GF-D8 (cell line): ENCODE measurements at places on chromosomes 5 and 9.

DNA sequence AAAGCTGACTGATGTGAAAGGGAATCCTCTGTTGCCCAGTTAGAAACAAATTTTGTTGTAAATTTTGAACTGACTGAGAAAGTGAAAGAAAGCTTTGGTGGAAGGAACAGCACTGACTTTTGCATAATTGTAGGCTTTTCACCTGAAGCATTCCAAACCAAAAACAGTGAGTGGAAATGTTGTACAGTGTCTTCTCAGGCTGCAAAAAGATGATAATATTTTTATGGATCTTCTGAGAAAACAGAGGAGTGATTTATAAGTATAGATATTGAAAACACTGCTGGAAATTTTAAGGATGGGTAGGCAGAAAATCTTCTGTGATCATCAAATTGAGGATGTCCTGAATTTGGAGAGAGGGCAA lies 40.0 kb downstream of the LURAP1L start:
- no peak for DNase-seq

GRCh38 chr5:65103756-65104440 lies 335.2 kb downstream of the CWC27 start:
- no peak for DNase-seq

DNA sequence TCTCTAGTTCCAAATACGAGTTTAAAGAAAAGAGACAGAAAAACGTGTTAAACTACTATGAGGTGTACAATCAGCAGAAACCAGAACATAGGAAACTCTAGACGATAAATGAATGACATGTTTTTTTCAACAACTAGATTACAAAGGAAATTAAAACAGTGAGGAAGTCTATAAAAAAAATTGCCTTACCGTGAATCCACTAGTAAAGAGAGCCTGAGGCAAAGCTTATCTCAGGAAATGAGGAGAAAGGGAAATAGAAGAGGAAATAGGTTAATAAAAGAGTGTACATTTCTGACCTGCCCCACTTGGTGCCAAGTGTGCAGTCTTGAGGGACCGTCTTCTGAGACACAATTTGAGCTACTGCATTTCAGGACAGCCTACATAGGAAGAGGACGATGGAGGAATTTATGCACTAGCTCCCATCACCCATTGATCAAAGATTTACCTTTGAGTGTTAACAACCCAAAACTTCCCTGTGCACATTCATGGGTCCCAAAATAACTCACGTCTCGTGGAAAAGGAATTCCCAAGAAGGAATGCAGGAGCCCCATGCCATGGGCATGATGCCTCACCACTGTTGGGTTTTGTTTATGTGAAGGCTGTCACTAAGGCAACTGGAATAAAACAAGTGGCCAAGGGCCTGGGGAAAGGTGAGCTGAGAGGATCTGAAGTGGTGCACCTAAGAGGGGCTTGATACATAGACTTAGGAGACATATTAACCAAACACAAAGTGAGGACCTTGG lies 53.6 kb upstream of the SLC1A3 start:
- no peak for DNase-seq

GRCh38 chr9:129108805-129109536 lies 1.6 kb downstream of the CRAT start:
- no peak for DNase-seq

DNA sequence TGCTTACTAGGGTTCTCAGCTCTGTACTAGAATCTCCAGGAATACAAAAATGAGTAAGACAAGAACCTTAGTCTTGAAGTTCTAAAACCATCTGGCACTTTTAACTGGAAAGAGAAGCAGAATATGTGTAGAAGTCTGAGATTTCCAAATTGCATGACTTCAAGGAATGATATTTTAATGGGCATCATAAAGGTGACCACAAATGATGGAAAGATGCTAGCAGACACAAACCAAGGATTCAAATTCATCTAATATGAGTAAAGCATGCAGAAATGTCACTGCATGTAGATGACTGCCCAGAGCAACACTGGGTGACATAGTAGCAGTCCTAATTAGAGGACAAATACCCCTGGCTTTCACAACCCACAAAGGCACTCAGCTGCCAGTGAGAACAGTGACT lies 117.2 kb downstream of the RPS23 start:
- DNase-seq: no peak

DNA sequence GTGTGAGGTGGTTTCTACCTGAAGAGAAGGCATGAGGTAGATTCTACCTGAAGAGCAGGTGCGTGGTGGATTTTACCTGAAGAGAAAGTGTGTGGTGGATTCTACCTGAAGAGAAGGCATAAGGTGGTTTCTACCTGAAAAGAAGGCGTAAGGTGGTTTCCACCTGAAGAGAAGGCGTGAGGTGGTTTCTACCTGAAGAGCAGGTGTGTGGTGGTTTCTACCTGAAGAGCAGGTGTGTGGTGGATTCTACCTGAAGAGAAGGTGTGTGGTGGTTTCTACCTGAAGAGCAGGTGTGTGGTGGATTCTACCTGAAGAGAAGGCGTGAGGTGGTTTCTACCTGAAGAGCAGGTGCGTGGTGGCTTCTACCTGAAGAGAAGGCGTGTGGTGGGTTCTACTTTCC lies 192.8 kb downstream of the MED10 start:
- DNase-seq: no peak

GRCh38 chr9:94825611-94825958 lies 99.1 kb downstream of the AOPEP start:
- DNase-seq: no peak

DNA sequence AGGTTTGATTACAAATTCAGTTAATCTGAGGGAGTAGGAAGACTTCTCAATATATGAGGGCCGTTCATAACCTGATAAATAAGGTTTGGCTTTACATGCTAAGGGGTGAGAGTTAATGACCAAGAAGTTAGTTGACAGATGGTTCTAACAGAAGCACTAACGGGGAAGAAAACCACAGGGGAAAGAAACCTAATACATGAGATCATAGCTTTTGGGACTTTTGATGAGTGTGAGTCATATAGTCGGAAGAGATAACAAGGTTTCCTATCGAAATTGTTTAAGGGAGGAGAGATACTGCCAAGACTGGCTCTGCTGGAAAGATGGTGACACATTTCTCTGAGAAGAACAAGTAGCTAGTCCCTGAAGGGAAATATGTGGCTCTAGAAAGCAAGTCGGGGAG lies 140.1 kb downstream of the COX7C start:
- DNase-seq: no peak

DNA sequence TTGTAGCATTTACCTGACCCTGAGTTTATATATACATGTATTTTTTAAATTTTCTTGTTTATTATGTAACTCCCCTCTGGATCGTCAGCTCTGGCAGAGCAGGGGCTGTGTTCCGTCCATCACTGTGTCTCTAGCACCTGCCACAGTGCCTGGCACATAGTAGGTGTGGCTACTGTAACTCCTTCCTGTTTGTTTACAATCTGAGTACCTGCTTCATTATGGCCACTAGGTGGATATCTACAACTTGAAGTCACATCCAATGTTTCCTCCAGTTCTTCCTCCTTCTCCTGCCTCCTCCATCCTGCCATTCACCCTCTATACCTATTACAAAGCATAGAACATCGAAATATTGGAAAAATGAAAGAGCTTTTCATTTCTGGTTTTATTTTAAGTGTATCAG lies 14.2 kb upstream of the PPP1R2B start:
- no peak for DNase-seq

GRCh38 chr5:173455599-173455957 lies 127.4 kb upstream of the STC2 start:
- DNase-seq: no peak

DNA sequence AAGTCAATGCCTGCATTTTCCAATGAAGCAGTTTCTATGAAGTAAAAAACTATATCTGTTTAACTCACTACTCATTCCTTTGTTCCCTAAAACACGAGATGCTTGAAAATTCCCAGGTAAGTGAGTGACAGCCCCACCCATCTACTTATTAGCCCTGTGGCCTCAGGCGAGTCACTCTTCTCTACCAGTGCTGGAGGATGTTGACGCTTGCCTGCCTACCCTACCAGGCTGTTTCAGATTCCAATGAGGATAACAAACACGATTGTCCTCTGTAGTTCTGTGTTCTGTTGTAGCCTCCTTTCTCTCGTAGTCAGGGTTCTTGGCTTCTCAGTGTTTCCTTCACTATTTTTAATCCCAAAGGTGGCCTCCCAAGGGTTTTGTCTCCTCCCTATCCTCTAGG lies 388.8 kb downstream of the KDM4C start:
- DNase-seq: no peak

- DNase-seq: no peak
Observed at GRCh38 chr5:96657068-96657467, 5.1 kb upstream of the CAST start.

DNA sequence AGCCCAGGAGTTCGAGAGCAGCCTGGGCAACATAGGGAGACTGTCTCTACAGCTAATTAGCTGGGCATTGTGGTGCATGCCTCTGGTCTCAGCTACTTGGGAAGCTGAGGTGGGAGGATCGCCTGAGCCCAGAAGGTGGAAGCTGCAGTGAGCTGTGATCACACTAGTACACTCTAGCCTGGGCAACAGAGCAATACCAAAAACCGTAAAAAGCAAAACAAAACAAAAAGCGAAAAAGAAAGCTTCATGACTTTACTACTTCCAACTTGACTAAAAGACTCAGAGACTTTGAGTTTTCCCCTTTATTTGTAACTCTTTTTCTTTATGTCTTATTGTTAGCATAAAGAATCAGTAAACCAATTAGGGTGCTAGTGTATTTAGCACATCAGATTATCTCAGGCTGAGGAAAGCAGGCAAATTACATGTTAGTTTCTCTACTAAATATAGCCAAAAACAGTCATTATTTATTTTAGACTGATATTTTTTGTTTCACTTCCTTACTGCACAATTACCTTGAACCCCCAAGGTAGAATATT lies 5.4 kb downstream of the RAD17 start:
- no peak for DNase-seq

DNA sequence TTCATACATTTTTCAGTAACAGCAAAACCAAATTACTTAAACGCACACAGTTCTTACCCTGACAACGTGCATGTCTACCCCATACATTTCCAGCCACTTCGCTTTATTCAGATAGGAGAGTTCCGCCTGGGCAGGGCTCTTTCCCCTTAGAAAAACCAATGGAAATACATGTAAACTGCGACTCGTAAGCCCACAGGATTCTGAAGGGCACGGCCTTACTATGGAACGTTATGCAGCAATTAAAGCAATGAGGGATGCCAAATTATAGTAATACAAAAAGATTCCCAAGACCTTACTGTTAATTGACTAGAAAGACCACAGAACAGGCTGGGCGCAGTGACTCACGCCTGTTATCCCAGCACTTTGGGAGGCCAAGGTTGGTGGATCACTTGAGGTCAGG lies 64.5 kb downstream of the EPB41L4B start:
- no peak for DNase-seq

GRCh38 chr9:88193766-88194165 lies 55.5 kb upstream of the SPATA31C2 start:
- DNase-seq: no peak

DNA sequence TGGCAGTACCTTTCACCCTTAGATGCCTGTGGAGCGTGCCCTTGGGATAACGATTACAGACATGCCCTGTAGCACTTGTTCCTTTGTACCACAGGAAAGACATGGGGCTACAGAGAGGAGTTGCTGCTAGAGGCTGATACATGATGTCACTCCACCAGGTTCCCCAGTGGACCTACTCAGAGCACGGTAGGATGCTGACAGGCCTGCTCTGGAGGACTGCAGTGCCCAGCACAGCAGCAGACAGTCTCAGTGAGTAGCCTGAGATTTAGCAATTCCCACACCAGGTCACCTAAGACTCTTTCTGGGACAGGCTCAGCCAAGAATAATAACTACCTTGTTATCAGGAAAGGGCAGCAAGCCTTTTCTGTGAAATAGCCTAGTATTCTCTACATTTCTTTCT lies 28.8 kb downstream of the PDE4D start:
- no peak for DNase-seq

GRCh38 chr5:135461481-135462151 lies 9.5 kb upstream of the TIFAB start:
- no peak for DNase-seq

- DNase-seq: no peak
Observed at GRCh38 chr5:38715696-38716095, 130.1 kb upstream of the OSMR start.

DNA sequence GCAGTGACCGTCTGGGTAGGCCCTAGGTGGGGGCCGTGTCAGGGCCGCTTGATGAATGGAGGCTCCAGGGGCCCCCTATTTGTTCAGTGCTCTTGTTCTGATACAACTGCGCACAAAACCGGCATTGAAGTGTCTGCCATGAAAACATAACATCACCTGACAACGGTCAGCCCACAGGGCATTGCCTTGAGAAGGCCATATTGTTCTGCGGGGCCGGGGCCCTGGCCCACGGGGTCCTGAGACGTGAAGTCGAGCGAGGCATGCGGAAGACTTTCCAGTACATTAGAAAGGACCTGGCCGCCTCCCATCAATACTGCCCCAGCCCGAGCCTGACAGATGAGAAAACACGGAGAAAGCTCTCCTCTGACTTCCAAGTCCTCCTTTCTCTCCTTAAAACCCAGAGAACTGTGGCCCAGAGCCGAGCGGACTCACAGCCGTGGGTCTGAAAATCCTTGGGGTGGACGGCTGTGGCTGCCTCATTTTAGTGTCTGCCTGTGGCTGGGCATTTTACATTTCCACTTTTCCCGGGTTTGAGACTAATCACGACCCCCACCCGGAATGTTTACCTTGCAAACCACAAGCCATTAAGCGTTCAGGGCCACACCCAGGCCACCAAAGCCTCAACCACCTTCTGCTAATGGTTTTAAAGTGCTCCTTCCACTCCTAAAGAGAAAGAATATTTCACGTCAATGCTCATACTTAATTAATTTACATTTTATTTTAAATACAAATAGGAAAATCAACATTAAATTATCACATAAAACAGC lies 391.0 kb upstream of the IRX2 start:
- DNase-seq: no peak

- no peak for DNase-seq
Observed at GRCh38 chr5:109451146-109451545, 41.4 kb upstream of the PJA2 start.

GRCh38 chr5:1446602-1447343 lies 1.5 kb upstream of the SLC6A3 start:
- DNase-seq: no peak

DNA sequence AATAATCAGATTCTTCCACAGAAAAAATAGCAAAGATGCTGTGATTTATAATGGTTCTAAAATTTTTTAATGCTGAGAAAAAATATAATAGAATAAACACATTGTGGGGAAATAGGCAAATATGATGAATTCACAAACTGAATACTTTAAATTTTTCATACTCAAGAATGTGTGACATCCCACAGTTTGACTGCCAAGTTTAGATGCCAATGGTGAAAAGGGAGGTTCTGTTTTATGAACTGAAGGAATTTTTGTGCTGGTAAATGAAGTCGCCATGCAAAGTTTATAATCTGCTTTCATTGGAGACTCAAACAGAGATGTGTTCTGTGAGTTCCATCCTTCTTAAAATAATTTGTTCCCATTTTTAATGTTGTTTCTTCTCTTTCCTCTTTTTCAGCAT lies 367.5 kb upstream of the ADAMTS16 start:
- no peak for DNase-seq

DNA sequence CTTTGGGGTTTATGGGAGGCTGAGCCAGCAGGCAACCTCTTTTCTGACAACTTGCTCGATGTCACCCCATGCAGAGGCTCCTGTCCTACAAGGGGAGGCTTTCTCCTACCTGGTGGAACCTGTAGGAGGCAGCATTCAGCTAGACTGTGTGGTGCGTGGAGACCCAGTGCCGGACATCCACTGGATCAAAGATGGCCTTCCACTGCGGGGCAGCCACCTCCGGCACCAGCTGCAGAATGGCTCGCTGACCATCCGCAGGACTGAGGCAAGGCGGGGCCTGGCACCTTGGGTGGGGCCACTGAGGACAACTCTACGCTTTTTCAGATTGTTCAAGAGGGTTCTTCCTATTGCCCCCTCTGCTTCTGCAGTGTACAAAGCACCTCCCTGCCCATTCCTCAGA lies 36.1 kb upstream of the ASS1 start:
- no peak for DNase-seq

GRCh38 chr9:119086590-119086989 lies 282.6 kb downstream of the BRINP1 start:
- DNase-seq: no peak
